NCI-H1436 treated with DMSO at 0.1 percent for 48 hours (cell line): ENCODE measurements at places on chromosomes 4 and X.

GRCh38 chrX:122552286-122552800 is 631.7 kb upstream of the GRIA3 start:
- no peak for DNase-seq

- no peak for DNase-seq
These were observed 1240.7 kb downstream of the C4orf33 start for GRCh38 chr4:130336585-130337217.

- DNase-seq, result no peak
These were observed 36.7 kb downstream of the CHRDL1 start for GRCh38 chrX:110758781-110759422.

- DNase-seq, result no peak
These were observed 27.4 kb downstream of the GK start for GRCh38 chrX:30680618-30681017.

GRCh38 chr4:65007841-65008439 is 598.7 kb upstream of the TECRL start:
- no peak for DNase-seq

DNA sequence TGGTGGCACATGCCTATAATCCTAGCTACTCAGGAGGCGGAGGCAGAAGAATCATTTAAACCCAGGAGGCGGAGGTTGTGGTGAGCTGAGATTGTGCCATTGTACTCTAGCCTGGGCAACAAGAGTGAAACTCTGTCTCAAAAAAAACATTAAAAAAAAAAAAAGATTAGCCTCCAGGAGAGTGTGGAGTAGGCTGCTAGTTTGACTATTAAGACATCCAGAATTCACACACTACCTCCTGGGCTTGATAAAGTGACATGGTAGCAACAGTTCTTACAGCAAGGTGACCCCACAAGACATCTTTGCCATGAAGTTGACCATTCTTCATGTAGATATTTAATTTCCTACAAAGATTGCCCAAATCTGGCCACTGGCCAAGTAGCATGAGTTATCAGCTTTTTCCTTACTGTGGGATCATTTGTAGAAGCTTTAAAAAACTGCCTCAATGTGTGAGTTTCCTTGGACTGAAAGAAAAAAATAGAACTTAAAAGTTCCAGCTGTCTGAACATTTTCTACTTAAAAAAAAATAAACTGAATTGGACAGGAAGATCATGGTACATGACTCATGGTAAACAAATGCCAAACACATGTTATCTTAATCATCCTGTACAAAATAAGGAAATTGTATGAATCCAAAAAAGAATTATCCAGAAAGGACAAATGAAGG is 35.3 kb upstream of the SPRY1 start:
- DNase-seq, result no peak

DNA sequence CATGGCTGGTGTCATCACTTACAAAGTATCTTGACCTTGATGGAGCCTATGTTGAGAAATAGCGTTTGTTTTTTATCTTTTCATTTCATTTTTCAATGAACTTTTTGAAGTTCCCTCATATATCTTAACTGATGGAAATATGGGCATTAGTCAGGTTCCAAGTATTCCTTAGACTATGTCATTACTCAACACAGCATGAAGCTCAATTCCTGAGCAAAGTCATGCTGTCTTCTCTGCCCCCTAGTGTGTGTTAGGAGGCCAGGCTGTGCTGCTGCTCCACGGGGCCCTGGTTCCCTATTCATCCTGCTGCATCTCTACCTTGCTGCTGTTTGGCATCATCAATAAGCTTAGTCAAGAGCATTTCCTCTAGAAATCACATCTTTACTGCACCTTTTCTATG is 40.9 kb downstream of the GPR143 start:
- no peak for DNase-seq

DNA sequence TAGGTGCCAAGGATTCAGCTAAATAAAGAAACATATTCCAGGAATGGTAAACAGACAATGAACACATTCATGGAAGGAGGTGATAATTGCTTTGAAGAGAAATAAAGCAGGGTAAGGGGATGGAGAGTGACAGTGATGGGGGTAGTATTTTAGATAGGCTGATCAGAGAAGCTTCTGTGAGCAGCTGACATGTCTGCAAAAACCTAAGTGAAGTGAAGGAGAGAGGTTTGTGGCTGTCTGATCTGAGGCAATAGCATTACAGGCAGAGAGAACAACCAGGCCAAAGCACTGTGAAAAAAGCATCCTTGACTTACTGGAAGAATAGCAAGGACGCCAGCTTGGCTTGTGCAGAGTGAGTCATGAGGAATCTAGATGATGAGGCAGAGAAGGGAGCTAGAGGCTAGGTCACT is 271.9 kb upstream of the GATB start:
- DNase-seq, result no peak

DNA sequence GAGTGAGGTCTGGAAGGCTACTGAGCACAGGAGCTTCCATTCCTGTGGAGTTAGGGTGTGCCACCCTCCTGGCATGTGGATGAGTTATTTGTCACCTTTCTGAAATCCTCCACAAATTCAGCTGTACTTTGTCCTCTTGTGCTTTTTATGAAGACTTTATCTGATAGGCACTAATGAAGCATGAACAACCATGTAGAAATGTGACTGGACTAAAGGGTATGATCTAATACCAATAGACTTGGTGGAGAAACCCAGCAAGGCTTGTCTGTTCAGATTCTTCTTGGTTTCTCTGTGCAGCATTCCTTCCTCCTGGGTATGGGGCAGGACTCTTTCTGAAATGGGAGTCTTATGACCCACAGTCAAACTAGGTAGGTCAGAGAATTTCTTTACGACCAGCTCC is 9.6 kb downstream of the NBDY start:
- no peak for DNase-seq

DNA sequence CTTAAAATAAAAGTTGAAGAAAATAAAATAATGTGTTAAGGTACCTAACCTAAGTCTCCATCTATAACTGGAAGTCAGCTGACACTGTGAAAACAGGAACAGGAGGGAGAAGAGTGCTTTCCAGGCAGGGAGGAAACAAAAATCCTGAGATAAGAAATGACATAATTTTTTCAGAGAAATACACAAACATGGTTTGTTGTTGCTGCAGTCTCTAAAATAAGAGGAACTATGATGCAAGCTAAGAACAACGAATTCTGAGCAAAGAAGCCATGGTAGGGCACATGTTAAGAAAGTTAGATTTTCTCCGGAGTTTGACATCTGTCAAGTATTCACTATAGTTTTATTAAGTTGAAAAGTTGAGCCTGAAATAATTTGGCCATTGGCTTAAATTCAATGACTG is 26.9 kb downstream of the PAPSS1 start:
- DNase-seq, result no peak

- DNase-seq, result no peak
These were observed 112.3 kb upstream of the BANK1 start for GRCh38 chr4:101678180-101678579.

DNA sequence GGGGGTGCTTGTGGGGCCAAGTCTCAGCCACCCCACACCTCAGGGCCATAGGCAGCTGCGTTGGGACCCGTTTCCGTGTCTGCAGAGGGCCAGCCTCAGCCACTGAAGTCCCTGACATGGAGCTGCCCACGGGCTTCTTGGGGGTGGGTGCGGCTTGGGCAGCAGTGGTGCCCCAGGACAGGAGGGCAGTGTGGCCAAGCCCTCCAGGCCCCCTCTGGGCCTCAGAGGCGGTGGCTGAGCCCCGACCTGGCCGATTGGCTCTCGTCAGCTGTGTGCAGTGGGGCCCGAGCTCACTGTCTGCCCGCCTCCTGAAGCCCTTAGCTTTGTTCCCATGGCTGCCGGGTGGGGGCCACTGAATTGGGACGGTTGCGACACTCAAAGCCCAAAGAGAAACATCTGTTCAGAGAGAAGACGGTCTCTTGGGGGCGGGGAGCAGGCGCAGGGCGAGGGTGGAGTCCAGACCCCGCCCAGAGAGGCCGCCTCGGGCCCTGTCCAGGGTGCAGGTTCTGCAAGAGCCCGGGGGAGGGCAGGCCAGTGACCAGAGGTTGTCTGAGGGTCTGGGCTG is 9.1 kb downstream of the FGFR3 start:
- no peak for DNase-seq

DNA sequence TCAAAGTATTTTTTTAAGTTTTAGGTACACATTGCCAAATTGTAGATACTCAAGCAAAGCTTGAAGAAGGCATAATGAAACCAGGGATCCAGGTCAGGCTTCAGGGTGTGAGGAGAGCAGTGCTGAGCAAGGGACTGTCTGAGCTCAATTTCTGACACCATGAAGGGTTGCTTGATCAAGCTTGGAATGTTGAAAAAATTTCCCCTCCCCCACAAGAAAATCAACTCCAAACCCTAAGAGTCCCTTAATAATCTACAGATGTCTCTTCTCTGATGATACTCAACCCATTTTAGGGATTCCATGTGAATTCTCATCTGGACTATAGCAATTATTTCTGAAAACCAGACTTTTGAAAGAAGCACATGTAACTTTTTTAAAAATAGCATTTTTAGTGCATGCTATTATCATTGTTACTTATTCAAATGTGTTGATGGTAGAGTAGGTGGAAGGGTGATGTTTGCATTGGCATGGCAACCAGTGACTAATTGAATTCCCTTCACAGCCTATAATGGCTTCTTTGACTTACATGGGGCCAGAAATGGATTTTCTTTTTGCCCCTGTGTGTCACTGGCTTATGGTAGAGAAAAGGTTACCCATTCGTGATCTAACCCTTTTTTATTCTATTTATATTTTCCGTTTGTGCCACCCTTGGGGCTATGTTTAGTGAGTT is 252.0 kb downstream of the FBXW7 start:
- DNase-seq, result no peak

- DNase-seq, result no peak
These were observed 1.5 kb upstream of the IL21 start for GRCh38 chr4:122622400-122622799.

- no peak for DNase-seq
These were observed 200.2 kb downstream of the CLCN4 start for GRCh38 chrX:10356979-10357378.

- no peak for DNase-seq
These were observed 26.2 kb downstream of the ASB5 start for GRCh38 chr4:176242764-176243347.

DNA sequence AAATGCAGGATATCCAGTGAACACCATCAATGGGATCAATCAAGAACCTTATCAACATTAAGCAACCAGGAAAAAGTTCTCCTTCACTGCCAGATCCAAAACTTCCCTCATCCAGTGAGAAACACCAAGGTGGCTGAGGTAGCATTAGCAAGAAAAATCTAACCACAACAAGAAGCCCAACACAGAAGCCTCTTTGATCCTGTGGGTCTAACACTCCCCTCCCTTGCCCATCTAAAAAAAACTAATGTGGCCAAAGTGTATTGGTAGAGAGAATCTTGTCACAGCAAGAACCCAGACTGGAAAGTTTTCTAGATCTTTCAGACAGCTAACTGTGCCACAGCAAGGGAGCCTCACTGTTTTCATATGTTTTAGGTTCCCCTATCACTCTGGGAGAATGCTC is 558.0 kb downstream of the STPG2 start:
- no peak for DNase-seq

- DNase-seq, result no peak
These were observed 106.8 kb downstream of the EIF4E start for GRCh38 chr4:98822144-98822543.

DNA sequence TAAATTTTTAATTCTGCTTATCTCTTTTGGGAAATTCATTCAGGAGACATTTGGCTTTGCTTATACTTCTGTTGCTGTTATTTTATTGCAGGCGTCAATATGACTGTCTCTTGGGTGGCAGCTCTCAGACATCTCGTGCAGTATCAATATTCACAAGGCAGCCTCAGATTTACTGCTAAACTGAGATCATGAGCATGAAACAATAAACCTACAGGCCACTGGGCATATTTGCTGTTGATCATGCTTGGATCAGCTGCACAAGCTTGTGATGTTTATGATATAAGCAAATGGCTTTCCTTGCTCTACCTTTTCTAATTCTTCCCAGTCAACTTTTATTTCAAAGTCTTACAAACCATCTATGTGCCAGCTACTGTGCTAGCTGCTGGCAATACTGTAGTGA is 39.2 kb downstream of the TSPAN5 start:
- DNase-seq, result no peak

- no peak for DNase-seq
These were observed 16.1 kb upstream of the USO1 start for GRCh38 chr4:75708218-75708691.

GRCh38 chr4:147548256-147548655 is 67.4 kb downstream of the EDNRA start:
- no peak for DNase-seq

DNA sequence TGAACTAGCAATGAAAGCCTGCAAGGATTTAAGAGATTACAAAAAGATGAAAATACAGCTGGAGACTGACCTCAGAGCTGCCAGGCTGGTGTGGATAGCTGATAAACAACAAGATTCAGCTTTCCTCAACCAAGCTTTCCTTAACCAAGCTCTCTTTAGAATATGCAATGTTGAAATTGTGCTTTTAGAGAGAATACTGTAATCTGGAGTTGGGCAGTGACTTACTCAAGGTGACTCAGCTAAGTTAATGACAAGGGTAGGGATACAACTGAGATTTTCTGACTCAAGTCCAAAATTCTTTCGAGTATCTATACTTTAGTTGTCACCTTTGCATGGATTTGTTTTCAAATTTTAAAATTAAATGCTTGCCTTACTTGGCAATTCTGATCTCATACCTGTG is 98.0 kb downstream of the AMMECR1 start:
- DNase-seq, result no peak

GRCh38 chr4:164383358-164384220 is 370.3 kb upstream of the SMIM31 start:
- no peak for DNase-seq

DNA sequence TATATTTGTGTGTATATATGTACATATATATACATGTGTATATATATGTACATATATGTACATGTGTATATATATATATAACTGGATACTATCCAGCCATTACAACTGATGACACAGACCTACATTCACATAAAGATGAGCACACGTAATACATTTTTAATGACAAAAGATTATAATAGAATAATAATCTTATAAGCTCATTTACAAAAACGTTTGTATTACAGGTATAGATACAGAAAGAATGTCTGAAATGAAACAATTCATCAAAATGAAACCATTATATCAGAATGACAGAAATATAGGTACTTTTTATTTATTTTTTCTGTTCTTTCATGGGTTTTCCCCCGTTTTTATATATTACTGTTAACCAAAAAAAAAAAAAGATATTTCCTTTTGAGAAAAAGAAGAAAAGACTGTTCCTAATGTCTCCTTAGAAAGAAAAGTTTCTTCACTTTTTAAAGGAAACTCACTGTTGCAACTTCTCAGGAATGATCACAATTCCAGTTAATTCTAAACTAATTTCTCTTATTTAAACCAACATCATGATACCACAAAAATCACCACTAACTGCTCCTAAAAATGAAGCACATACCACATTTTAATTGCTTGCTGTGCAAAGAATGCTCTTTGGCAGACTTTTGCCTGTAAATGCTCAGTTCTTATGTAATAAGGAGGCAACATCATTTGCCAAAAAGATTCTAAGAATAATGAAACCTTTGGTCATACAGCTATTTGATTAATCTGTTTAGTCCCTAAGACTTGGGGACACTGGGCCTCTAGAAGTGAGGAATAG is 18.9 kb downstream of the LEF1 start:
- no peak for DNase-seq

- no peak for DNase-seq
These were observed 18.7 kb upstream of the ADD1 start for GRCh38 chr4:2824836-2825381.

- DNase-seq, result no peak
These were observed 535.5 kb downstream of the MID1IP1 start for GRCh38 chrX:39336671-39337311.

GRCh38 chr4:6423575-6423974 is 48.8 kb downstream of the PPP2R2C start:
- no peak for DNase-seq
